Esophagus muscularis mucosa (tissue), 4 donors: ENCODE measurements at places on chromosomes 2 and 18. TPM values are rescaled to one million over a fixed set of nuclear protein-coding genes. Genes with fewer than 3 reads are reported as not detected.

GRCh38 chr2:16126517-16127275 lies 186.3 kb downstream of the MYCN start:
- peaks cover 3% of the 10 kb centered on the region for H3K27me3 ChIP-seq
- H3K4me1 ChIP-seq = no peaks in the 10 kb centered on the region
- no peak overlapping the region for H3K27ac ChIP-seq
- DNase-seq = peak; percentile 26
- no peaks in the 10 kb centered on the region for H3K36me3 ChIP-seq

The REG3G gene
- total RNA-seq = not detected

The LYPD1 gene
- total RNA-seq = 0.71 TPM

DNA sequence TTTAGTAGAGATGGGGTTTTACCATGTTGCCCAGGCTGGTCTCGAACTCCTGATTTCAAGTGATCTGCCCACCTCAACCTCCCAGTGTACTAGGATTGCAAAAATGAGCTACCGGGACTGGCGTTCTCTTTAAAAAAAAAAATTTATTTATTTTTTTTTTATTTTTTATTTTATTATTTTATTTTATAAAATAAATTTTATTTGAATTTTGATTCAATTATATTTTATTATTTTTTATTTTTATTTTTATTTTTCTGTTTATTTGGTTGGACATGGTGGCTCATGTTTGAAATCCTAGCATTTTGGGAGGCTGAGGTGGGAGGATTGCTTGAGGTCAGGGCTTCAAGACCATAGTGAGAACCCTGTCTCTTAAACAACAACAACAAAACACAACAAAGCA lies 32.5 kb downstream of the EEF1B2 start:
- no peaks in the 10 kb centered on the region for H3K36me3 ChIP-seq
- no peaks in the 10 kb centered on the region for H3K27me3 ChIP-seq
- no peaks in the 10 kb centered on the region for H3K4me1 ChIP-seq
- no peak for DNase-seq
- H3K27ac ChIP-seq = no peak overlapping the region

- no peak for DNase-seq
- H3K4me1 ChIP-seq = no peaks in the 10 kb centered on the region
- H3K27ac ChIP-seq = no peak overlapping the region
- H3K4me3 ChIP-seq = no peak overlapping the region
Observed at GRCh38 chr2:170566138-170566537, 149.0 kb upstream of the SP5 start.

The ELOA2 gene
- total RNA-seq = not detected

DNA sequence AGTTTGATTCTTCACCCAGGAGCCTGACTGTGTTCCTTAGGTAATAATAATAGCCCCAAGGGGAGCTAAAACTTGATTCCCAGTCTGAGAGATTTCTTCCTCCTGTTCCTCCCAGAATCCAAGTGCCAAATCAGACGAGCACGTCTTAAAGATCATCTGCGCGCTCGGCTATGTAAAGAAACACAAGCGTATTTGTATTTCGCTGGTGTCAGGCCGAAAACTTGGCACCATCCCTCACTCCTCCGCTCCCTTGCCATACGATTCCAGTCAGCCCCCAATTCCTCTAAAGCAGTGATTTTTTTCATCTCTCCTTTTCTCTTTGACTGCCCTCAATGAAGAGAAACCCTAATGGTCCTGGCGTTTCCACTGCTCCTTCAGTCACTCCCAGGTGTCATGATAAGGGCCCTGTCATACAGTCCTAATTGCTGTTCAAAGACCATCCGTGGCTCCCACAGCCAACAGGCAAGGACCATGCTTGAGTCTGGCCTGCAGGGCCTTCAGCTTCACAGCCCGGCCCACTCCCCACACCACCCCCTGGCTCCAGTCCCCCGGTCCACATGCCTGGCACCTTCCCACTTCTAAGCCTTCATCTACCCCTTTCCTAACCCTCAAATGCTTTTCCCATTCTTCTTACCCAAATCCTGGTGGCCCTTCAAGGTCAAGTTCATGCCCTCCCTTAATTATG lies 130.8 kb upstream of the ID2 start:
- H3K4me1 ChIP-seq = no peaks in the 10 kb centered on the region
- H3K36me3 ChIP-seq = no peaks in the 10 kb centered on the region
- no peak overlapping the region for H3K27ac ChIP-seq
- no peak for DNase-seq
- no peak overlapping the region for H3K4me3 ChIP-seq
- no peaks in the 10 kb centered on the region for H3K27me3 ChIP-seq

GRCh38 chr2:62114564-62114963 lies 81.4 kb upstream of the B3GNT2 start:
- H3K4me1 ChIP-seq = peaks cover 8% of the 10 kb centered on the region
- H3K27me3 ChIP-seq = no peaks in the 10 kb centered on the region
- H3K4me3 ChIP-seq = no peak overlapping the region
- no peak for DNase-seq
- H3K27ac ChIP-seq = no peak overlapping the region

DNA sequence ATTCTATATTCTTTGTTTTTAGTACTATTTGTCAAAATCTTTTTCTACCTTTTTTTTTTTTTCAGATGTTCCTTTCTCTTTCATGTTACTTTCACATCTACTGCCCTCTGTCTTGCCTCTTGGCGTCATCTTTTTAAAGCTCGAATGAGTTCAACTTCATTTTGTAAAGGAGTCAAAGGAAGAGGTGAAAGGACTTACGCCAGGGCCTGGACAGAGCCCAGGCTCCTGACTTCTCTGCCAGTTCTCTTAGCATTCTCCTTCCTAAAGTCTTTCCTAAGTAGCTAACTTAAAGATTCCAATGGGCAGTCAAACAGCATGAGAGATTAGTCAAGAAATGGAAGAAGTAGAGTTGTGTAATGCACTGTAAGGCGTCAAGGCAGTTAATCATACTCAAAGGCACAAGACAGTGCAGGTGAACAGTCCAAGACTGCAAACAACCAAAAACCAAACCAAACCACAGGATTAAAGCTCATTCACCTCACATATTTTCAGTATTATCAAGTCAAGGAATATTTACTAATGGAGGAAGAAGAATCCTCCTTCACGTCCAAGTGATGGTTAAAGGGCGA lies 301.7 kb downstream of the TCF4 start:
- no peaks in the 10 kb centered on the region for H3K27me3 ChIP-seq
- peaks cover 28% of the 10 kb centered on the region for H3K4me1 ChIP-seq
- no peaks in the 10 kb centered on the region for H3K36me3 ChIP-seq
- DNase-seq = no peak

The SOWAHC gene
- total RNA-seq = 56.8 TPM

The TEX44 gene
- total RNA-seq = not detected

The UGT1A1 gene
- not detected for total RNA-seq

DNA sequence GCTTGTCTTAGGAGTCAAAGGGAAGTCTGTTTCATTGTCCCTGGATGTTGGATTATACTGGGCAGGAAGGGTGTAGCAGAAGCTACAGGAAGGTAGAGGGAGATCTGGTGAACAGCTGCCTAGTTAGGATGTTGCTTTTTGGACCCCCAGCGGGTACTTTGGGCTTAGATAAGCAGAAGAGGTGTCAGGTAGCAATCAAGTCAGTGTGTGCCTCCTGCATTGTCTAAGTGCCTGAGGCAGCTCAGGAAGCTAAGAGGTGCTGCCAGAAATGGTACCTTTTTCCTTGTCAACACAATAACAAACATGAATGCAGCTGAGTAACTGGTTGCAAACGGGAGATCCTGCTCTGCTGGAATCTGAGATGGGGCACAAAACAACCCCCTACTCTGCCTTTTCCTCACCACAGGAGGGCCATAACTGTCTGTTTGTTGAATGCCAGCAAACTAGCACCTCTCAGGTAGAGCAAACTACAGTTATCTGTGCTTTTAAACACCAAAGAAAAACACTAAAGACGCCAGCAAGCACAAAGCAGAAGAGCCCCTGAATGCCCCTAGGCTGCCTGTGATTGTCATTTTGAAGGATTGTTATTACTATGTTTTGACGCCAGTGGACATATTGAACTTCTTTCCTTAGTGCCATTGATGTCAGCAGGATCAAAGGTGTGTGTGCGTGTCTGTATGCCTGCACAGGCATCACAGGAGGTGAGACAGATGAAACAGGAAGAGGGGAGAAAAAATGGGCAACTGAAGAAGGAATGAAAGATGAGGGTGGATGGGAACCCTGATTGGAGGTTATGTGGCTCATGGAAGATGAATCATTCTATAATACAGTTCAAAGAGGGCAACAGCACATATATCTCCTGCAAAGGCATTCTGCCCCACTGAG lies 151.4 kb downstream of the ETAA1 start:
- no peaks in the 10 kb centered on the region for H3K36me3 ChIP-seq
- H3K4me3 ChIP-seq = no peak overlapping the region
- H3K4me1 ChIP-seq = no peaks in the 10 kb centered on the region
- no peak for DNase-seq

DNA sequence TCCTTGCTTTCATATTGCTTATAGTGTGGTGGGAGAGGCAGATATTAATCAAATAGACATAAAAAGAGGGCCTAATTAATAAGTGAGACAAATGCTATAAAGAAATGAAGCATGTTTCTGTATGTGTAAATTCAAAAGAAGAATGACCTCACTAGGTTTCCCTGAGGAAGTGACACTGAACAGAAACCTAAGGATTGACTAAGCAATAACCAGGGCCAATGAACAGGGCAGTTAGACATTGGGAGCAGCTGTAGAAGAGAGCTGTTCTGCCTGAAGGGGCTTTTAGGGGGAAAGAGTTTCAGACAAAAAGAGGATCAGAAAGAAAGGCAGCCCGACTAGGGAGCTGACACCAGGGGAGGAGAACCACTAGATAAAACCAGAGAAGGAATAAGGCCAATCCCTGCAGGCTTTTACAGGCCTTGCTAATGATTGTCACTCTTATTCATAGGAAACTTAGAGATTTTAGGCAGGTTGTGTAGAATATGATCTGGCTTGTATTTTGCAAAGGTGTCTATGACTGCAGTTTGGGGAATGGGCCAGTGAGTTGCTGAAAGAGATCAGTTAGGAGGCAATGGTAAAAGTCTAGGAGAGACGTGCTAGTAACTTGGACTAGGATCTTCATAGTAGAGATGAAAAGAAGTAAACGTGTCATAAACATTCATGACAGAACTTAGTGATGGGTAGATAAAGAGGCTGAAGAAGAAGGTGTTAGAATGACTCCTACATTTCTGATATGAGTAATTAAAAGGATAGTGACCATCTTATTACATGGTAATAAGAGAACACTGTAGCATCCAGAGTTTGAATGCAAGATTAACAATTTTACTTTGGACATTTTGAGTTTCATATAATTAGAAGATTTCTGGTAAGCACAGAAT lies 26.8 kb upstream of the NABP1 start:
- no peak overlapping the region for H3K27ac ChIP-seq
- H3K4me1 ChIP-seq = no peaks in the 10 kb centered on the region
- no peak for DNase-seq
- H3K4me3 ChIP-seq = no peak overlapping the region
- no peaks in the 10 kb centered on the region for H3K36me3 ChIP-seq

The TUBA4B gene
- total RNA-seq = not detected

GRCh38 chr2:185044323-185044874 lies 446.1 kb downstream of the ZNF804A start:
- H3K27me3 ChIP-seq = no peaks in the 10 kb centered on the region
- H3K36me3 ChIP-seq = no peaks in the 10 kb centered on the region
- no peak overlapping the region for H3K27ac ChIP-seq
- no peaks in the 10 kb centered on the region for H3K4me1 ChIP-seq
- no peak overlapping the region for H3K4me3 ChIP-seq

GRCh38 chr2:231299267-231299666 lies 96.2 kb upstream of the B3GNT7 start:
- H3K36me3 ChIP-seq = peaks cover 23% of the 10 kb centered on the region
- H3K27me3 ChIP-seq = no peaks in the 10 kb centered on the region
- DNase-seq = peak; percentile 90
- no peak overlapping the region for H3K4me3 ChIP-seq

- H3K36me3 ChIP-seq = no peaks in the 10 kb centered on the region
- peaks cover 55% of the 10 kb centered on the region for H3K27me3 ChIP-seq
- no peak overlapping the region for H3K27ac ChIP-seq
Observed at GRCh38 chr2:44943693-44944101, 2.2 kb downstream of the SIX3 start.

DNA sequence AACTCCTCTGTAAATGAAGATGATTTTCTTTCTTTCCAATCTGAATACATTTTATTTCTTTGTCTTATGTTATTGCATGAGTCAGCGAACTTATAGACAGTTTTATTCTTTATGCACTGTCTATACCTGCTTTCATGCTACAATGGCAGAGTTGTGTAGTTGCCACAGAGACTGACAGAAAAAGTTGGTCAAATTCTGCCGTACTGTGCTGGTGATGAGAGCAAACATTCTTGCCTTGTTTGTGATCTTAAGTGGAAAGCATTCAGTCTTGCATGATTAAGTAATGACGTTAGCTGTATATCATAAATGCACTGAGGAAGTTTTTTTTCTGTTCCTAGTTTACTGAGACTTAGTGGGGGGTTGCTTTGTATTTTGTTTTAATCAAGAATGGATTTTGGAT lies 32.9 kb downstream of the ZC3H15 start:
- H3K4me1 ChIP-seq = peaks cover 10% of the 10 kb centered on the region
- DNase-seq = no peak
- H3K27me3 ChIP-seq = no peaks in the 10 kb centered on the region
- H3K27ac ChIP-seq = no peak overlapping the region
- H3K4me3 ChIP-seq = no peak overlapping the region

- no peak overlapping the region for H3K27ac ChIP-seq
- H3K4me1 ChIP-seq = peaks cover 23% of the 10 kb centered on the region
- no peaks in the 10 kb centered on the region for H3K27me3 ChIP-seq
- no peak for DNase-seq
- H3K4me3 ChIP-seq = peak overlapping the region; percentile 3
Observed at GRCh38 chr2:207073801-207074678, 91.7 kb downstream of the KLF7 start.

The TNP1 gene
- total RNA-seq = not detected

The UGT1A7 gene
- total RNA-seq = 0.42 TPM

DNA sequence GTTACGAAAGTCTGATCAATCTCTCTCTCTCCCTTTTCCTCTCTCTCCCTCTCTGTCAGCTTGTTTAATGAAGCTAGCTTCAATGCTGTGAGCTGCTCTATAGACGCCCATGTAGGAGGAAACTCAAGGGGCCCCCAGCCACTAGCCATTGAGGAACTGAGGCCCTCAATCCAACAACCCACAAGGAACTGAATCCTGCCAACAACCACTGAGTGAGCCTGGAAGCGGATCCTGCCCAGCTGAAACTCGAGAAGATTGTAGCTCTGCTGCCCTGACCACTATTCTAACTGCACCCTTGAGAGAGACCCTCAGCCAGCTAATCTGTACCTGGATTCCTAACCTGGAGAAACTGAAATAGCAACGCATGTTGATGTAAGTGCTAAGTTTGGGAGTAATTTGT lies 129.2 kb downstream of the BCL11A start:
- no peak overlapping the region for H3K4me3 ChIP-seq
- no peak overlapping the region for H3K27ac ChIP-seq
- H3K36me3 ChIP-seq = no peaks in the 10 kb centered on the region
- no peak for DNase-seq
- no peaks in the 10 kb centered on the region for H3K4me1 ChIP-seq
- H3K27me3 ChIP-seq = no peaks in the 10 kb centered on the region
